ENCODE measurements at places on chromosomes 11 and 22.
A peak's percentile ranks its signal among the peaks of the same experiment; 100 is the strongest.

DNA sequence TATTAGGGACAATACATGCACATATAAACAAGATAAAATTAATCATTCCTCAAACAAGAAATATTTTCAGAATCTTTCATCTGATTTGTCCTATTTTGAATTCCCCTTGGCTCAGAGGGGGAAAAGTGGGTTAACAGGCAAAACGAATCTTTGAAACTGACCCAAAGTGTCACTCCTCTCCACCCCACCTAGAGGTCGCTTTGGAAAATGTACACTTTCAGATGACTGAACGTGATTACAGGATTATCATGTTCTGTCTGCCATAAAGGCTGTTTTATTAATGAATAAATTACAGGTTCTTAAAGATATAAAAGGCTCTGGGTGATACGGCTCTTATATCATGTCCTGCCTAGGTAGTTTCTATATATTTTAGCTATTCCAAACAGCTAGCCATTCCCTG lies 1735.0 kb downstream of the LRRC4C start:
- no peaks in the 10 kb centered on the region for H3K27me3 ChIP-seq
- H3K4me1 ChIP-seq: no peaks in the 10 kb centered on the region
- no peak for DNase-seq
- no peaks in the 10 kb centered on the region for H3K36me3 ChIP-seq
- no peak overlapping the region for H3K4me3 ChIP-seq
- H3K27ac ChIP-seq: no peak overlapping the region

GRCh38 chr11:54944211-54944610 lies 237.6 kb downstream of the OR4A5 start:
- H3K36me3 ChIP-seq: no peaks in the 10 kb centered on the region
- H3K27me3 ChIP-seq: no peaks in the 10 kb centered on the region
- no peak overlapping the region for H3K27ac ChIP-seq
- DNase-seq: no peak

GRCh38 chr11:121696177-121696871 lies 243.6 kb upstream of the SORL1-AS1 start:
- no peak overlapping the region for H3K27ac ChIP-seq
- peaks cover 2% of the 10 kb centered on the region for H3K4me1 ChIP-seq
- H3K27me3 ChIP-seq: peaks cover 8% of the 10 kb centered on the region

DNA sequence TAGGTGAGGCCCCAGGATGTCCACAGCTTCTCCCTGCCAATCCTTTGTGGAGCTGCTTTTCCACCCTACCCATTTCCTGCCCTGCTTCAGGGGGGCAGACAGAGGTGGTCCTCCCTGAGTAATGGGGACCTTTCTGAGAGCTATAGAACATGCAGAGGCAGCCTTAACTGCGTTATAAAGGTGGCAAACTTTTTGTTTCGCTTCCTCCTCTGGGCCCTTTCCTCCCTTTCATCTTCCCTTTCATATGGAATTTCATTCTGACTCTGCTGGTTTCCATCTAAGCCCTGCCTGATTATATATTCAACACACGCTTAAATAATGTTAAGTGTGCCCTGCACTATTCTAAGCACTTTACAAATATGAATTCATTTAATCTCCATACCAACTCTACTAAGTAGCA lies 169.3 kb upstream of the E2F8 start:
- H3K4me3 ChIP-seq: no peak overlapping the region
- DNase-seq: no peak
- H3K4me1 ChIP-seq: peaks cover 5% of the 10 kb centered on the region
- no peak overlapping the region for H3K27ac ChIP-seq
- H3K36me3 ChIP-seq: peaks cover 1% of the 10 kb centered on the region
- no peaks in the 10 kb centered on the region for H3K27me3 ChIP-seq

- H3K36me3 ChIP-seq: no peaks in the 10 kb centered on the region
- no peaks in the 10 kb centered on the region for H3K4me1 ChIP-seq
- no peak overlapping the region for H3K27ac ChIP-seq
These were observed 185.5 kb downstream of the KIRREL3 start for GRCh38 chr11:126815111-126815510.

DNA sequence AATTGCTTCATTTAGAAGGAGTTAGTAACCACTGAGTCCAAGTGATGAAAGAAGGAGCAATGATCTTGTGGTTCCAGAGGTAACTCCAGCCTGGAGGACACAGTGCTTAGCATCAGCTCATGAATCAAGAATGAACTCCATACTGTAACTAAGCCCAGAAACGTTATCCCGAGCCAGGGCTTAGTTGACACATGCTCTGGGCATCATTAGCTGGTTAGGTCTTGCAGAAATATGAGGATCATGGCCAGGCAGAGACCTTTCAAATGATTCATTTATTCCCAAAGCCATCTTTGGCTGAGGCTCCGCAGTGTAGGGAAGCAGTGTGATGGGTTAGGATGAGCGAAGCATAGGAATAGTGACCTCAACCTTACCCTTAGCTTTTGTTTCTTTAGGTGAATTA lies 277.4 kb downstream of the FAM76B start:
- no peak overlapping the region for H3K4me3 ChIP-seq
- no peaks in the 10 kb centered on the region for H3K36me3 ChIP-seq
- DNase-seq: no peak
- H3K27ac ChIP-seq: no peak overlapping the region

DNA sequence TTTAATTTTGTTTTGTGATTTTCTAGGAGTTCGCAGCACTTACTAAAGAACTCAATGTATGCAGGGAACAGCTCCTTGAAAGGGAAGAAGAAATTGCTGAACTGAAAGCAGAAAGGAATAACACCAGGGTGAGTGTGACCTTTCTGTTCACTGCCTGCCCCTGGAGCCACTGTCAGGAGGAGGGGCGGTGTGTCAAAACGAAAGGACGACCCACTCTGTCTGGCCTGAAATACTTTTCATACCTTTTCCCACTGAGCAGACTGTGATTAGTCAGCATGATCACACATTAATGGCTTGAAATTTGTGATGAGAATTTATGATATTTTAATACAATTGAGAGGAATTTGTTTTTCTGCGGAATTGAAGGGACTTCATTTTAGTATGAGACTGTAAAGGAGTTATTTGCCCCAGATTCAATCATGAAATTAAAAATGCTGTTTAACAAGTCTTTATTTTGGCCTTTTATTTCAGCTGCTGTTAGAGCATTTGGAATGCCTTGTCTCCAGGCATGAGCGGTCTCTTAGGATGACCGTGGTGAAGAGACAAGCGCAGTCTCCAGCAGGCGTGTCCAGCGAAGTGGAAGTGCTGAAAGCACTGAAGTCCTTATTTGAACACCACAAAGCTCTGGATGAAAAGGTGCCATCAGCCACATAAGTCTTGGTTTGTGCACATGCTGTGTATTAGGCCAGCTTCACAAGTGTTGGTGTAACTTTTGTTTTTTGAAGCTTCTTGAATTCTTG lies 54.1 kb downstream of the PPFIA1 start:
- H3K36me3 ChIP-seq: peaks cover 26% of the 10 kb centered on the region
- no peak overlapping the region for H3K27ac ChIP-seq
- H3K4me3 ChIP-seq: no peak overlapping the region

DNA sequence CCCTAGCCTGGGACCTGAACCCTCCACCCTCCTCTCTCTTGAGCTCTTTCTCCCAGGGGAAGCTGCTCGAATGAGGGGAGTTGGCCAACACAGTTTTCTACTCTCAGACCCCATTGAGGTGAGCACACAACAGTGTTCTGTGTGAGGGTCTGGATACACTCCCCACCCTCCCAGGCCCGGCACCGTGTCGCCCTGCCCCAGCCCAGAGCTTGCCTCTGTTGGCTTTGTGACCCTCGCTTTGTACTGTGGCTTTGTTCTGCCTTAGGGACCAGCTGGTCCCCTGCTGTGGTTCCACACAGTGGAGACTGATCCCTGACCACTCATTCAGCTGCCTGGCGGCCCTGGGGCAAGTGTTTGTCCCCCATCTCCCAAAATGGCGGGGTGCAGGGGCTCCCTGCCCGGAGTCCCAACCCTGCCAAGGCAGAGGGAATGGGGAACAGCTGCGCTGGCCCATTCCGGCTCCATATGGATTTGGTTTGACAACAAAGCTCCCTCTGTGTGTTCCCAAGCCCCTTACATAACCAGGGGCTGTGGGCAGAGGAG lies 8.3 kb downstream of the ST3GAL4 start:
- peaks cover 3% of the 10 kb centered on the region for H3K4me1 ChIP-seq
- H3K36me3 ChIP-seq: no peaks in the 10 kb centered on the region
- no peak for DNase-seq

DNA sequence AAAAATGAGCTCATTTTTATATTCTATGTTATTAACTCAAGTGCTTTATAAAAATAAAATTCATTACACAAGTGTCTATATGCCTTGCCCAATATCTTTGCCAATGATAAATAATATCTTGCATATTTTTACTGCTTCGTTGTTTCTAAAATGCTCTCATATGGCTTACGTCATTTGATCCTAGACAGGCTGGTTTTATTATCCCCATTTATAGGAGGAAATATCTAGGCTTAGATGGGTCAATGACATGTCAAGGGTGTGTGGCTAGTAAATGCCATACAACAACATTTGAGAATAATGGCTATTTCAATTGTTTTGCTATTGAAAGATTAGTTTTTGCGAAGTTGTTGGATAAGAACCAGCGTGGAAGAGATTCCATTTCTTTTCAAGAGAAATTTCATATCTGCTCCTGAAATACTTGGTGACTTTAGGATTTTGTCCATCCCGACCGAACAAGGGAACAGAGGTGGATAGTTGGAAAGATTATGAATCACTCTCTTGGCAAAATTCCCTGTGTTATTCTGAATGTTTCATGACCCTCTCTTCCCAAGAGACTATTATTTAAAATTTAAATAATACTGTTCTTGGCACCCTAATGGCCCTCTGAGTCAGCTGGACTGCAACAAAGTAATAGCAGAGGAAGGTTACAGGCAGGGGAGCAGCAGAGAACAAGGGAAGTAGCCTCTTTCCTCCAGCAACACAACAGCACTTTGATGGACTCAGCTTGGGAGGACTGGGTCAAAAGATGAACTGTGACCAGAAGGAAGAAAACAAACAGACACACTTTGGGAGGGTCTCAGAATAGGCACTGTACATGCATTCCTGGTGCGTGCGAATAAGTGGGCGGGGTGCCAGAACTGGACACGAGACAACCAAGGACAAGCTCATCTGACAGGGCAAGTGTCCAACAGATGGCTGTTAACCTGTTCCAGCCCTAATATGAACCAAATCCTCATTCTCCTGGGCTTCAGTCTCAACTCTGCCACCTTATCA lies 94.5 kb downstream of the ME3 start:
- no peak for DNase-seq
- no peak overlapping the region for H3K27ac ChIP-seq
- no peaks in the 10 kb centered on the region for H3K4me1 ChIP-seq
- no peaks in the 10 kb centered on the region for H3K36me3 ChIP-seq
- H3K4me3 ChIP-seq: no peak overlapping the region

- H3K4me3 ChIP-seq: peak overlapping the region; percentile 78
- peaks cover 41% of the 10 kb centered on the region for H3K4me1 ChIP-seq
These were observed 13.0 kb upstream of the SLC39A13 start for GRCh38 chr11:47395223-47396048.

- no peak overlapping the region for H3K4me3 ChIP-seq
- peaks cover 8% of the 10 kb centered on the region for H3K36me3 ChIP-seq
- peak overlapping the region; percentile 20 for H3K27ac ChIP-seq
- H3K4me1 ChIP-seq: peaks cover 40% of the 10 kb centered on the region
- no peaks in the 10 kb centered on the region for H3K27me3 ChIP-seq
These were observed 23.2 kb upstream of the MOB2 start for GRCh38 chr11:1509626-1510255.

DNA sequence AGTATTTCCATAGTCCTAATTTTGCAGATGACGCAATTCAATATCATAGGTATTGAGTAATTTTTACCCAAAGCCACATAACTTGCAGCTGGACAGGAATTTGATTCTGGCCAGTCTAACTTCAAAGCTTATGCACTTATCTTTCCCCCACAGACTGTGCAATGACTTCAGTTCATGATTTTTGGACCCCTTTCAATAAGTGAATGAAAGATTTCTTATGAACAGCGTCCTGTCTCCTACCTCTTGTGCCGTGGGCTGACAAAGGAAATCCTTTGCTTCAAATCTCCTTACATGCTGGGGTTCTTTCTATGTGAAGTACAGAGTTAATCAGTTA lies 217.7 kb upstream of the KIRREL3 start:
- no peak overlapping the region for H3K27ac ChIP-seq
- H3K4me1 ChIP-seq: no peaks in the 10 kb centered on the region

DNA sequence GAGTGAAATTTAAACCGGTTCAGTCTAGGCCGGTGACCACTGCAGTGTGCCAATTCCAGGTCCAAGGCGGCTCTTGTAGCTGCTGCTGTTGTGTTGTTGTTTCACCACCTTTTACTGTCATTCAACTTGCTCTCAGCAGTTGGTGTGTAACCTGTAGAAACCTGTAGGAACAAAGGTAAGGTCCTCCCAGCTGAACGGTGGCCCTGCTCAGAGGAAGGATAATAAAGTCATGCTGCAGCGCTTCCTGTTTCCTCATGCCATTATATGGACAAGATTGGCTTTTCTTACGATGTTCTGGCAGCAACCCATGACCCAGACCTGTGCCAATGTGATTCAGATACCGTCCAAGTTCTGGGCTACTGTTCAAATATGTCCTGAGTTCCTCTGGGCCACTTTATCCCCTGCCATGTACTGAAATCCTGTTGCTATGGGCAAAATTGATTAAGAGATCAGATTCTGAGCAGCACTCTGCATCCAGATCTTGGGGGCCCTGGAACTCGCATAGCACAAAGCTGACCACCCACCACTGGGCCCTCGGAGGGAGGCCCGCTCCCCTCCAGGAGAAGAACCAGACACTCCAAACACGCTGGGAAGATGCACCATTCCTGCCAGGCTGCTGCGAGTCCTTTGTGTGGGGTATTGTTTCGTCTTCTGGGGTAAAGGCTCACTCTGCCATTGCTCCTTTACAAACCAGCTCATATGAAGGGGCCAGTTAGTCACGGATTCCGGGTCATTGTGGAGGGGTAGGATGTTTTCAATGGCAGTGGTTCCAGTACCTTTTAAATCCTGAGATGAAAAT lies 13.2 kb downstream of the FAM181B start:
- H3K4me1 ChIP-seq: peaks cover 2% of the 10 kb centered on the region
- DNase-seq: no peak
- H3K4me3 ChIP-seq: no peak overlapping the region
- H3K36me3 ChIP-seq: no peaks in the 10 kb centered on the region

- no peaks in the 10 kb centered on the region for H3K36me3 ChIP-seq
- no peaks in the 10 kb centered on the region for H3K4me1 ChIP-seq
- no peak overlapping the region for H3K4me3 ChIP-seq
- DNase-seq: no peak
These were observed 74.5 kb upstream of the CSNK2A3 start for GRCh38 chr11:11427542-11427941.

GRCh38 chr22:44995105-44995514 lies 14.7 kb downstream of the PHF21B start:
- no peaks in the 10 kb centered on the region for H3K36me3 ChIP-seq
- H3K27me3 ChIP-seq: peaks cover 13% of the 10 kb centered on the region
- no peaks in the 10 kb centered on the region for H3K4me1 ChIP-seq
- H3K4me3 ChIP-seq: no peak overlapping the region
- DNase-seq: no peak

- no peak overlapping the region for H3K4me3 ChIP-seq
- H3K27ac ChIP-seq: peak overlapping the region; percentile 47
- no peaks in the 10 kb centered on the region for H3K4me1 ChIP-seq
- no peaks in the 10 kb centered on the region for H3K27me3 ChIP-seq
These were observed 13.9 kb downstream of the ACP2 start for GRCh38 chr11:47234669-47235100.

Measured in memory B cell (primary cell).